T1000 (cell line): ENCODE measurements at places on chromosomes 12 and 14.

DNA sequence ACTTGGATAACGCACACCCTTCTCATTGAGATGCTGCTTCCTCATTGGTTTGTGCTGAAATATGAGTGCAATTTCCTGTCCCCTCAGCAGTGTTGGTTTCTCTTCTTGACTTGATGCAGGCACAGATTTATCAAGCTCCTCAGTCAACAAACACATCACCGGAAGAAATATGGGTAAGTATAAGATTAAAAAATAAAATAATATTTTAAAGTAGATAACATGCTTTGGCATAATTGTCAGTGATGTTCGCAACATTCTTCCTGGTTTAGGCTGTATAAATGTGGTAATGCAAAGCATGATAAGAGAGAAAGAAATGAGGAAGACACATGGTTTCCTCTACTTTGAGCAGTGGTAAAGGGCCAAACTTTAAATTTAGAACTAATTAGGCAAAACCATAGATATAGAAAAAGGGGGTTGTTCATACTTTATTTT lies at the start of gene GPR65:
GPR65 (plus strand) TSS at position 86 of the 432 bp plus-strand sequence. CDS start 5,713 bp downstream, outside the sequence.
- DNase-seq = no peak

DNA sequence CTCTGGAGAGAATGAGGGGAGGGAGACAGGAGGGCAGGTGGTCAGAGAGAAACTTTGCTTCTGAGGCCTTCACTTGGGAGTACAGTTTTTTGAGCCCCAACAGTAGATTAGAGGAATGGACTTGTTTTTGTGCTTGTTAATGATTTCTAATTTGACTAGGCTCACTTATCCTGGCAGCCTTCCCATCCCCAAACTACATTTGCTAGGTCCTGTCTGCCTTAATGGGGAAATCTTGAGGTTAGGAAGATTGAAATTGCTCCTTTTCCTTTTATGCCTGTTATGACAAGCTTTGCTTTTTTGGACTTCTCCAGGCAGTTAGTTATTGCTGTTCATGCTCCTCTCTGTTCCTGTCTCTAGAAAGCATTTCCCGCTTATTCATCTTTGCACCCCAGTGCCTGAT lies 37.7 kb downstream of the SYNE2 start:
- no peak for DNase-seq

- DNase-seq = no peak
Observed at GRCh38 chr12:20777420-20777819, 33.1 kb upstream of the SLCO1B3 start.

- DNase-seq = peak; percentile 97
Observed at GRCh38 chr12:88334271-88334670, 192.2 kb downstream of the TMTC3 start.

DNA sequence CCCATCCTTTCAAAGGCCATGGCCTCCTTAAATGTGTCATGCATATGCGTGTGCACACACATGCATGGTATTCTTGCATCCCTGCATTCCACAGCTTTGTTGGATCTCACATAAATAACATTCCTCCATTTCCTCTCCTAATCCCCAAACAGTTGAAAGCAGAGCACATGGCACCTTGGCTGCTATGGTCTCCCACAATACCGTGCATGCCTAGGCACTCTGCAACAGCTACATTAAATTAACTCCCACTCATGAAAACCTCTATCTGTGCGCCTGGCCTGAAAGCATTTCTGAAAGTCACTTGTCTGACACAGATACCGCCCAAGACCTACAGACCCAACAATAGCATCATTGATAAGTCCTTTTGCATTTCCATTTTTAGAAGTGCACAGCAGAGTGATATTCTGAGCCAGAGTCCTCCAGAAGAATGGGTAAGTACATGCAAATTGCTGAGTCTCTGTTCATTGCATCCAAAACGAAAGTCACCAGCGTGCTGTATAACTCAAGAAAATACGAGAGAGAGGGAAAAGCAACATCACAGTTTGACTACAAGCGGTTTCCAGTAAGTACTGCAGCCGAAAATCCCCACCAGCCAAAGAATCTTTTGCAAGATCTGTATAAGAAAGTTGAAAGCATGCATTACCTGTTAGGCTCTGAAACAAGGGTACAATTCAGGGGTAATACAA lies 436 bp downstream of the ASB2 start:
- no peak for DNase-seq

- no peak for DNase-seq
Observed at GRCh38 chr12:114700392-114701103, 16.6 kb upstream of the TBX3 start.

GRCh38 chr14:104794099-104794498 lies 1.4 kb downstream of the AKT1 start:
- DNase-seq = no peak

- DNase-seq = no peak
Observed at GRCh38 chr12:57934819-57935218, 6.5 kb upstream of the ATP23 start.
